Fibroblast of the conjunctiva (primary cell): ENCODE measurements at places on chromosomes 11 and 22.

DNA sequence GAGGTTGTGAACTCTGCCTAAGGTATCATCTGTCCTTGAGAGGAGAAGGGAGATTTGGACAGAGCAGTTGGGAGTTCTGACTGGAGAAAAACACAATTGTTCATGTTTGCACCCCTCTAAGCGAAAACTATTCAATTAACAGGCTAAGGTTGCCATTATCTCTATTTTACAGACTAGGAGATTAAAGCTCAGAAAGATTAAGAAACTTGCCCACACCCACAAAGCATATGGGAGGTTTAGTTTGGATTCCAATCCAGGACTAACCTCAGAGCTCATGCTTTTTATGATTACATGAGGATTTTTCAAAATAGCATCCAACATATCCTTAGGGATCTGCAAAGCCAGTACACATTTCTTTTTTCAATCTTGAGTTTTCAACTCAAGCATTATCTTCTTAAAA lies 22.0 kb downstream of the GAB2 start:
- DNase-seq = no peak

GRCh38 chr22:32994898-32995297 lies 63.3 kb downstream of the SYN3 start:
- DNase-seq = no peak

- no peak for DNase-seq
Observed at GRCh38 chr11:10118865-10119264, 175.2 kb downstream of the SBF2 start.

GRCh38 chr22:17929909-17930308 lies 94.5 kb downstream of the MICAL3 start:
- no peak for DNase-seq

GRCh38 chr11:105236664-105237063 lies 97.1 kb upstream of the CARD18 start:
- DNase-seq = peak; percentile 8

- no peak for DNase-seq
Observed at GRCh38 chr22:43205261-43205691, 18.3 kb upstream of the TTLL12 start.

DNA sequence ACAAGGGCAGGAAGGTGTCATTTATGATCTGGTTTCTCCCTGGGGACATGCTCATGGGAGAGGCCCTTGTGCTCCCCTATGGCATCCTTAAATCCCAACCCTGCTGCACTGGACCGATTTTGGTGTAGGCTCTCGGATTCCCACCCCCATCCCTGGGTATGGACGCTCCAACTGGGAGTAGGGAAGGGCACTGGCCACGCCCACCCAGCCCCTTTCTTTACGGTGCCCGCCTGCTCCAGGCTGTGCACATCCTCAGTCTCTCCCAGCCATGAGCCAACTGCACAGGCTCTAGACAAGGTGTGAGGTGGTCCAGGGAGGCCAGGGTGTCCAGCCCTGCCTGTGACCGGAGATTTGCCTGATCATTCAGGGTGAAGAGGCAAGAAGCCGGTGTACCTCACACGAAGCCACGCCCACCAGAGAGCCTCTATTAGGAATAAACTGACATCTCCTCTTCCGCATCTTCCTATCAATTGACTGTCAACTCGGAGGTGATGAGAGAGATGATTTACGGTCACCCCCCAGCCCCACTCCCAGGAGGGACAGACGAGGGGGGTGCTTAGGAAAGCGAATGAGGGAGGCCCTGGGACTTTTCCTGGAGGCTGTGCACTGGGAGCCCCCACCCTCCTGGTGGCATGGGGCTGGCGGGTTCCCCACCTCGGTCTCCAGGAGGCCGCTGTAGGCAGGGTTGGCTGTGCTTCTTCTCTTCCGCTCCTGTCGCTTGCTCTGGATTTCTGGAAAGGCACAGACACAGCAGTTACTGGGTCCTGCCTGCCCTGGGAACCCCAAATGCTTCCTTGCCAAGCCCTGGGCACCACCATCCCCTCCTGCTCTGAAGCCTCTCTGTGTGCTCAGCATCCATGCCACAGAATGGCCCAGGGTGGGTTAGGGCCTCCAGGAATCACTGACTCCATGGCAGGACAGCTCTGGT lies 116.7 kb downstream of the PHF21B start:
- no peak for DNase-seq

GRCh38 chr11:75182664-75183063 lies 31.8 kb downstream of the SLCO2B1 start:
- DNase-seq = no peak

DNA sequence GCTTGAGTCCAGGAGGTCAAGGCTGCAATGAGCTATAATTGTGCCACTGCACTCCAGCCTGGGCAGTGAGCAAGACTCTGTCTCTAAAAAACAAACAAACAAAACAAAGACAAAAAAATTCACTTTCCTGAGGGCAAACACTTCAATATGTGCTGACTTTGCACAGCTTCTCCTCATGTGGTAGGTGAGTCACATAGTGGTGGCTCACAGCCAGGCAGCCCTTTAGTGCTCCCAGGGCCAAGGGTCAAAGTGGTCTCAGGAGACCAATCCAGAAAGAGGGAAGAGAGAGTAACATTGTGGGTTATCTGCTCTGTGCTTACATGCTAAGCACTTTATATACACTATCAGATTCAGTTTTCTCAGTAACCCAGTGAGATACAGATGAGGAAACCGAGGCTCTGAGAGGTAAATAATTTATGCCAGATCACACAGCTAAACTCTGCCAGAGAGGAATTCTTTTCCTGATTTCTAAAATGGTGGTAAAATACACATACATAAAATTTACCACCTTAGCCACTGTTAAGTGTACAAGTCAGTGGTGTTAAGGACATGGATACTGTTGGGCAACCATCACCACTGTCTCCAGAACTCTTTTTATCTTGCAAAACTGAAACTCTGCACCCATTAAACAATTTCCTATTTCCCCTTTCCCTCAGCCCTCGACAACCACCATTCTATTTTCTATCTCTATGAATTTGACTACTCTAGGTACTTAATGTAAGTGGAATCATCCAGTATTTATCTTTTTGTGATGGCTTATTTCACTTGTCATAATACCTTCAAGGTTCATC lies 231.7 kb upstream of the NARS2 start:
- DNase-seq = no peak

DNA sequence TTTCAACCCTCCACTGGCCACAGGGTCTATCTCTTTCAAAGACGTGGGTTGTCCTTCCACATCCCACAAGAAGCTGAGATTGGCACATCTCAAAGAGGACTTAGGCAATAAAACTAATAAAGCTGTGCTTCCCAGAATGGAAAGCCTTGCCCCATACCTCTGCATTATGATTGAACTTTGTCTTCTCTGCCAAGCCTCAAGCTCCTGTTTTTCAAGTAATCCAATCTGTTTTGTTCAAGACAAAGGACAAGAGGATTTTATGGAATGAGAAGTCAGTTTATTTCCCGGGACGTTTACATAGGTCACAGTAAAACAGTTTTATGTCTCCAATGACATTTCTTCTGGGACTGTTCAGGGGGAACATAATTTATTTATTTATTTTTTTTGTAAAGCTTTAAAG lies 108.4 kb downstream of the GALNT18 start:
- DNase-seq = no peak

GRCh38 chr22:50123119-50123518 lies 33.3 kb downstream of the MOV10L1 start:
- DNase-seq = no peak
